ENCODE measurements at places on chromosomes 12 and 14.

- DNase-seq = no peak
Observed at GRCh38 chr14:100073576-100074430, 8.6 kb downstream of the EVL start.

DNA sequence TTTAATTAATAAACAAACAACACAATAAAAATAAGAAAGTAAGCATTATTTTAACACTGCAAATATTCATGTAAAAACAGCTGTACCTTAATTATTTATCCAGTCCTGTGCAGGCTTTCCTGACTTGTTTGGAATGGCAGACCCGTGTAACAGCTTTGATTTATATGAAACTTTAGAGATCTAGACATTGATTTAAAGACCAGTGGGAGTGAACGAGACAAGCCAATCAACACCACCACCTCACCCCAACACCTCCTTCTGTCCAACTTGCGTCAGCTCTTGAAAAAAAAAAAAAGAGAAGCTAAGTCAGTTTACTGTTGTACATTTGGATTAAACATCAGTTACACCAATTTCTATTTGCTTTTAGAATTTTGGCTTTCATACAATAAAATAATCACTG is 22.3 kb downstream of the SLC38A4 start:
- DNase-seq = no peak

- DNase-seq = peak; percentile 64
Observed at GRCh38 chr12:31324116-31324844, 1.7 kb downstream of the SINHCAF start.

- DNase-seq = peak; percentile 35
Observed at GRCh38 chr12:123043536-123044001, 63.1 kb downstream of the ARL6IP4 start.

DNA sequence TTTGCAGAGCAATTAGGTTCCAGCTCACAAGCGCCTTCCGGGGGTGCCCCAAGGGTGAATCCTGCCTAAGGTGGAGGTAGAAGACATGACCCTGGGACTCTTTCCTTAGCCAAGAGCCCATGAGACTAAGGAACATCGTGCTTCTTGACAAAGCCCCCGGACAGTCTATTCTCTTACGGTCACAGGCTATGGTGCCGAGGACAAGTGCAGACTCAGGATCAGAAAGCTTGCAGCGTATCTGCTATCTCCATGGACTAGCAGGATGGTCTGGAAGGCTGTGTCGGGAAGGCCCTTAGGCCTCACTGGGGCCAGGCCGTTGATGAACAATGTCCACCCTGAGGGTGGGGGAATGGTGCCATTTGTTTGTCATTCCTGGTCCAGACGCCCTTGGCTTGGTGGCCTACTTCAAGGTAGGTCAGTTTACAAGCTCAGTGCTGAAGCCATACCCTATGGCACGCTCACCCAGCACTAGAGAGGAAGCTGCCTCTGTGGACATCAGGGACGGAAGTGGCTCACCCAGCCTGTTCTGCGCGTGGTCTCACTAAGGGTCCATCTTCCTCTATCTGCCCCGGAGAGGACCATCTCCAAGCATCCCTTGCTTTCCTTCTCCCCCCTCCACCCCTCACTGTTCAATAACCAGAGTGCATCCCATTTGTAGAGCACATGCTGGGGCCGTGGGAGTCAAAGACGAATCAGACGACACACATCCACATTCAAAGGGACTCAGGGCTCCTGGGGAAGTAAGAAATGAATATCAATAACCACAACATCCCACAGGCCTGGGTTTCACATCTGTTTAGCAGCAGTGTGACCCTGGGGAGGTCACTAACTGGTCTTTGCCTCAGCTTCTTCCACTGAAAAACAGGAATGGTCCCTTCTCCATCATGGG is 45.0 kb upstream of the IQSEC3 start:
- DNase-seq = no peak

DNA sequence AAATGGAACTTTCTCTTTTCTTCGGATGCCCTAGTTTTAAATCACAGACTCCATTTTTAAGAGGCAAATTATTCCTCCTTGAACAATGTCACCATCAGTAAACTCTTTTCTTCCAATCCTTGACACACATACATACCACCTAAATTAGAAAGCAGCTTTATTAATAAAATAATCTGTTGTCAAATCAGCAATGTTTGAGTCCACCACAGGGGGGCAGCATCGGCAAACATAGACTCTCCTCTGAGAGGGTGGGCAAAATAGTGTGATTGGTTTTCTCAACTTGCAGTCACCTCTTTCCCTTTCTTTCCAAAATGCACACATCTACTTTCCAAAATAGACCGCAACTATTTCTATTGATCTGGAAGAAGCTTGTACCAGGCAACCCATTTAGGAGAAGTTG is 438.4 kb upstream of the OR4E1 start:
- DNase-seq = no peak

DNA sequence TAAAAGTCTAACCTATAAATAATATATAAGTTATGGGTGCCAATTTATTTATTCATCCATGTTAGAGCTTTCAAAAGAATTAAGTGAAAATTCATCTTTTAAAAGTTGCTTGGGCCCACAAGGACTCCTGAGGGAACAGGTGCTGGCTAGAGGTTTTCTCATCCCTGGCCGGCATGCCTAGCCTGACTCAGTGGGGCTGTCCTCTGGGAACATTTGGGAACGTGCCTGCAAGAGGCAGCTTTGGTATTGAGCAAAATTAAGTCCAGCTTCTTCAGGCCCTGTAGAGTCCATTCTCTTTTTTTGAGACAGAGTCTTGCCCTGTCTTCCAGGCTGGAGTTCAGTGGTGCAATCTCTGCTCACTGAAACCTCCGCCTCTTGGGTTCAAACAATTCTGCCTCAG is 44.7 kb downstream of the SPTB start:
- DNase-seq = no peak

- DNase-seq = no peak
Observed at GRCh38 chr12:47838286-47838931, 18.7 kb upstream of the HDAC7 start.

GRCh38 chr14:101732118-101732517 is 29.4 kb upstream of the PPP2R5C start:
- DNase-seq = no peak

GRCh38 chr12:7352661-7353060 is 48.8 kb downstream of the ACSM4 start:
- DNase-seq = no peak

All from activated gamma-delta T cell (primary cell).